ENCODE measurements at places on chromosomes 7 and 10. TPM values are rescaled to one million over a fixed set of nuclear protein-coding genes. Genes with fewer than 3 reads are reported as not detected.
A peak's percentile ranks its signal among the peaks of the same experiment; 100 is the strongest.

DNA sequence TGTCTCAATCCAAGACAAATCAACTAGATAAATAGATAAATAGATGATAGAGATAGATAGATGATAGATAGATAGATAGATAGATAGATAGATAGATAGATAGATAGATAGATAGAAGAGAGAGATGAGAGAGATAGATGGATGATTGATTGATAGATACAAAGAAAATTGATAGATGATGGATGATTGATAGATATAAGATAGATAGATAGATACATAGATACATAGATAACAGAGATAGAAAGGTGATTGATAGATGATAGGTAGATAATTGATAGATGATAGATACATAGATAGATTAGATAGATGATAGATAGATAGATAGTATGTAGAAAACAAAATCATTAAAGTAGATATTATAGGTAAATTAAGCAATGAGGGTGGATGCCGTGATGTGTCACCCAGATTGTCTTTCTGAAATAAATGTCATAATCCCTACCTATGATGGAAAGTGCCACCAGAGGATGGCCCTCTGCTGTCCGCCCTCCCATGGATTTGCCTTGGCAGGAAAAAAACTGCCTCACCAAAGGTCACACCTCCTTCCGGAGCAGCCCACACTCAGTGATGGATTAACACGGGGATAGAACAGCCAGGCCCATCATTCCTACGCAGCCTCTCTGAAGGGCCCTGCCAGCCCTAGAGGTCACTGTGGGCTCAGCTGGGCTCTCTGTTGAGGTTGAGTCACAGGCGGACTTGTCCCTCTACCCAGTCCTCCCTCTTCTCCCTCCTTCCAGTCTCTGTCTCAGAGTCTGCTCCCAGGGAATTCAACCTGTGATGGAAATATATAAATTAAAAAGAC is 50.8 kb downstream of the KCNH2 start:
- DNase-seq, result no peak

Gene PALS2
- 8.2 TPM for polyA plus RNA-seq

Gene MINDY4
- polyA plus RNA-seq, result 17.7 TPM

GRCh38 chr10:118383063-118383689 is 41.1 kb upstream of the FAM204A start:
- no peak for DNase-seq

Gene FXYD4
- not detected for polyA plus RNA-seq

DNA sequence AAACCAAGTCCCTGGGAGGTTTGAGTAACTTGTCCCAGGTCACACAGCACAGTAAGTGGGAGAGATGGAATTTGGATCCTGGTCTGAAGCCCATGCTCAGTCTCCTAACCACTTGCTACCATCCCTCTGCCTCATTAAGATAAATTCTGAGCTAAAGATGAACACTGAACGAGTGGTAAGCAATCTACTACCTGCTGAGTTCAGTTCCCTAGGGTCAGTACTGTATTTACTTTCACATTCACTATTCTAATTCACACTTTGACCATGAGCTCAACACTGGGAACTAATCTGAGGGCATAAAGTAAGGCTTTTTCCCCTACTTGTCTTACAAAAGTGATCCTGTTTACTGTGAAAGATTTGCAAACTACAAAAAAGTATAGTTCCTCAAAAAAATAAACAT is 2.4 kb downstream of the UROS start:
- DNase-seq, result no peak

GRCh38 chr10:99346247-99346646 is 17.1 kb downstream of the CNNM1 start:
- no peak for DNase-seq

GRCh38 chr7:102122026-102122425 is 164.6 kb upstream of the SH2B2 start:
- DNase-seq, result no peak

DNA sequence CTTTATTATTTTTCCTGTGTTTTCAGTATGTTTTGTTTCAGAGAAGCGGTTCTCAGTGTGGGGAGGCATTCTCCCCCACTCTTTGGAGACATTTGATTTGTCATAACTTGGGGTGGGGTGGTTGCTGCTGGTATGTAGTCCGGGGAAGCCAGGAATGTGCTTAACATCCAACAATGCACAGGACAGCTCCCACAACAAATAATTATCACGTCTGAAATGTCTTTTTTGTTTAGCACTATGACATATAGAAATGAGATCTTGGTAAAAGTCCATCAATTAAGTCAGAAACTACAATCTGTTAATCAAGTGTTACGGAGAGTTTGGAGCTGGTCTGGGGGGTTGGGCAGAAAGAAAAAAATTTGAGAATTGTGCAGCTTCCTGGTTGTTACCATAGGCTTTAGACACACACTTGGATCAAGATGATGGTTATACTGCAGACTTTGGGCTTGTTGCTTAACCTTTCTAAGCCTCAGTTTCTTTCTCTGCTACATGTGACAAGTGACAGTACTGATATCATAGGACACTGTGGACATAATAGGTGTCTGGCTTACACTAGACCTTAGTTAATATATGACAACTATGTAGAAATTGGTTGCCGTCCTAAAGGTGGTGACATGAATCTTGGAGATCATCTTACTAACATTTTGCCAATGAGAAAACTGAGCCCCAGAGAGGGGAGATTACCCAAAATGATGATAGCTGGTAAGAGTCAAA is 113.7 kb downstream of the LRMDA start:
- DNase-seq, result peak; percentile 67

Gene NODAL
- polyA plus RNA-seq, result 0.82 TPM

- DNase-seq, result no peak
Measured at GRCh38 chr7:27166531-27167505, 1.5 kb upstream of the HOXA9 start.

Gene OR2A7
- polyA plus RNA-seq, result 9.3 TPM

DNA sequence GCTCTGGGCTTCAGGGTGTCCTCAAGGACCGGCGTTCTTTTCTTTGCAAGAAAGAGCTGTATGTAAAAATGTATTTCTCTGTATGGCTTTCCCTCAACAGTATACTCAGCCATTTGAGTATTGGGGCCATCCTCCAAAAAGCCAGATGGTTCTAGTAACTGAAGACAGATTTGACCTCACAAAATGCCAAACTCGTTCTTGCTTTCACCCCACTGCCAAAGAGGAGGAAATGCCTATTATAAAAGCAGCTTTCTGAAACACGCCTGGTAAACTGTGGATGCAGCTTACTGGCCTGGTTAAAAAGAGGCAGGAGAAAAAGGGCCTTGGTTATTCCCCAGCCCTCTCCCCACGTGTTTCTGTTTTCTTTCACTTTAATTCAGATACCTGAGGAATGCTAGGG is 7.7 kb upstream of the HTR5A start:
- no peak for DNase-seq

DNA sequence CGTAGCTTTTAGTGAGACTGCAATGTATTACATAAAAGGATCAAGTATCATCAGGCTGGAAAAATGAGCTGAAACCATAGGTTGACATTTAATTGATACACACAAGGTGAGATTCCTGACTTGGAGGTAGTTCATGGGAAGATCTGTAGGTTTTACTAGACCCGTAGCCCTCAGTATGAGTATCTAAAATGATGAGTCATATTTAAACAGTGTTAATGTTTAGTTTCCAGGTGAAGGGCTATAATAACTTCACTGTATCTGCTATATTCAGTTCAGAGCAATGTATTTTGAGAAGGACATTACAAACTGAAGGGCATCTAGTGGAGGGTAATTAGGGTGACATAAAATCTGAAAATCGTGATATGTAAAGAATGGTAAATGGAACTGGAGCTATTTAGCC is 35.0 kb downstream of the ENTPD1 start:
- DNase-seq, result no peak

DNA sequence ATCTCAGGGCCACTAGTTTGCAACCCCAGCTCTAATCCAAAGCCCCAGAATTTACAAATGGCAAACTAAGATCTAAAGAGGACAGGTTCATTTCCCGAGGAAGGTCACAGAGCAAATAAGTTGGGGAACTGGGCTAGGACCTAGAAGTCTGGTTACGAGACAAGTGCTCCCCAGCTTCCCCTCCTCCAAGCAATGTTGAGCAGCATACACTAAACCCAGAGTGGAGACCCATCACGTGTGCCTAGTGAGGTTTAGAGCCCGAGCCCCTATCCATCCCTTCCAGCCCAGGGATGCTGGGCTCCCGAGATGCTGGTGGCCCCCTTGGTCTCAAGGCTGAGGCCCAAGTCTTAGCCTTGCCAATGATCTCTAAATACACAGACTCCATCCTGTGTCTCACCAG is 209.5 kb upstream of the ZMIZ1 start:
- no peak for DNase-seq

DNA sequence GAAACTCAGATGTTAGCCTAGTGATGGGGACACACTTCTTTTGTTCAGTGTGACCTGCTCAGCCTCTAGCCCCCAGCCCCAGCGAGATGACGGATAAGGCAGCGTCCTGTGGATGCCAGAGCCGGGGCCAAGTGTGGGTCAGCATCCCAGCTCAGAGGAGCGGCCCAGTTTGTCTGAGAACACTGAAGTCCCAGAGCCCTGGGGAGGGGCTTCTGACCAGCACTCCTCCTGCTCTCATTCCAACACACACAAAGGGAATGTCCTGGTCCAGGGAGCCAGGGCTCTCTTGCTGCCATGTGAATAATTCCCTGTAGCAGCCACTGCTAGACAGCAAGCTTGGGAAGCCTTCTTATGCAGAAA is 4.5 kb upstream of the ATP6V0E2 start:
- DNase-seq, result no peak

Gene PLXNA4
- 6.2 TPM for polyA plus RNA-seq

Gene DRGX
- polyA plus RNA-seq, result not detected

- no peak for DNase-seq
Measured at GRCh38 chr7:90749774-90750173, 153.7 kb downstream of the CDK14 start.
